WTC11 (cell line): ENCODE measurements at places on chromosomes 7 and 10. TPM values are rescaled to one million over a fixed set of nuclear protein-coding genes. Genes with fewer than 3 reads are reported as not detected.

- DNase-seq = no peak
Observed at GRCh38 chr7:12137283-12137682, 73.8 kb upstream of the TMEM106B start.

DNA sequence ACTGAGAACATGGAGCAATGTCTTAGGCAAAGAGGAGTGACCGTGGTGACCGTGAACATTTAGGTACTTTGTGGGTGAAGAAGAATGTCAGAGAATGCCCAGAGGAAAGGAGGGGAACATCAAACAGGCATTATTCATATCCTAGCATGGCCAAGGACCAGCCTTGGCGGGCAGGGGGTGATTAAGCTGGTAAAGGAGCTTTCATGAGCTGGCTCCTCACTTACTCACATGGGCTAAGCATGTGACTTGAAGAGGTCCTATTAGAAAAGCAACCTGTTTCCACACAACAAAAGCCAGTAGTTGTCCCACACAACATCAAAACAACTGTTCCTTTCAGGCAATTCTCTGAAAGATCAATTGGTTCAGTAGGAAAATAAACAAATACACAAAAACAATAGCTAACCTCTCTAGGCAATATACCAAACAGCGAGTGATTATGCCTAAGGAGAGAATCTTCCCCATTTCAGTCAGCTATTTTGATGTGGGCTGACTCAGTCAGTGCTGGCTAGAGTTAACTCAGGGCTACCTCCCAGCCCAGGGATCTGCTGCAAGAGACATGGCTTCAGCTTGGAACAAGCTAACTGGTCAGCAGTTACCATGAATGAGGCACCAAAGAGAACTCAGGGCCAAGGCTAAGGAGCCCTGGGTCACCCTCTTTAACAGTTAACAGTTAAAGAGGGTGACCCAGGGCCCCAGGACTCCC lies 283.5 kb downstream of the ARHGAP12 start:
- DNase-seq = no peak

DNA sequence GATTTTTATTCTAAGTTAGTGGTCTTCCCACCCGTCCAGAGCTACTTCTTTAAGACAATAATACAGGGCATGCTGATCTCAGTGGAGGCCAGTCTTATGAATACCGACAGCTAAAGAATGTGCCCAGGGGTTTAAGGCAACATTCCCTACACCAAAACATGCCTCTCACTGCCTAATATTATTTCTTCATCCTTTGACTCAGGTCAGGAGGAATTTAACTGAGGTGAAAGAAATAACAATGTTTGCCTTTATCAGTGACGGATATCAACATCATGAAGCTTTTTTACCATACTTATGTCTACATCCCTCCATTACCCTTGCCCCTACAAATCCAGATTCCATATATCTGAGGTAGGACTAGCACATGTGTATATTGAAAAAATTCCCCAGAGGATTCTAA lies 33.3 kb upstream of the TES start:
- no peak for DNase-seq

- peak; percentile 38 for DNase-seq
Observed at GRCh38 chr7:131506597-131506996, 49.8 kb downstream of the PODXL start.

- DNase-seq = no peak
Observed at GRCh38 chr7:81402227-81402626, 367.6 kb downstream of the HGF start.

GRCh38 chr10:44295644-44296241 lies 89.2 kb downstream of the CXCL12 start:
- no peak for DNase-seq

DNA sequence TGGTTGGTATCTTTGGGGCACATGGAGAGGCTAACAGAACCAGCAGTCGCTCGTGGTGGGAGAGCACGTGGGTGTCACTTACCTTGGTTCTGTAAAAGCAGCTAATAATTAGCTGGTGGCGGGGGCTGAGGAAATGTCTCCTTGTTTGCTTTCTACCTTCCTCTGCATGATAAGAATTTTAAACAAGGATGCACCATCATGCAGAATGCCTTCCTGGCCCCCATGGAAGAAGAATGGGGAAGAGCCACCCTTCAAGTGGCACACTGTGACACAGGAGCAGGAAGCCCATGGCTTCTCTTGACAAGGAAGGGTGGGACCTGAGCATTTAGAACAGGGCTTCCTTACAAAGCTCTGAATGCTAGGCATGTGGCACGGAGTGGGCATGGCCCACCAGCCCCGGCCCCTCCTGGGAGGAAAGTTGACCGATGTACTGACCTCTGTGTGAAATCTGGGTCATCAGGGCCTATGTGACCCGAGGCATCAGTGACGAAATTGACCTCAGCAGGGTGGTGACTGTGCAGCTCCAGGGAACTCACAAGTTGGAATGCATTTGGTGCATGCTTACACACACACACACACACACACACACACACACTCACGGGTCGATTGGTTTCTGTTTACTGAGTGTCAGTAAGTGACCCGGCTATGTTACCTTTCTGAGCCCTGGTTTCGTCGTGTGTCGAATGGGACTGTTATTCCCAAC lies 116.9 kb upstream of the ANLN start:
- no peak for DNase-seq

- no peak for DNase-seq
Observed at GRCh38 chr10:127044186-127044585, 139.0 kb downstream of the DOCK1 start.

Gene EIF5AL1
- total RNA-seq = 0.17 to 0.23 TPM (median 0.21 TPM) in 3 replicates

Gene SLF2
- total RNA-seq = 14.3 to 17.3 TPM (median 16.8 TPM) in 3 replicates
